ENCODE measurements at places on chromosomes 2 and 18. TPM values are rescaled to one million over a fixed set of nuclear protein-coding genes. Genes with fewer than 3 reads are reported as not detected.

Gene PROM2
- total RNA-seq: 1.1 TPM

Gene MSGN1
- not detected for total RNA-seq

Gene TMEM198
- 1.3 TPM for total RNA-seq

Gene SLC25A12
- 17.5 TPM for total RNA-seq

Gene POTEJ
- not detected for total RNA-seq

Gene LOXL3
- total RNA-seq: 23.6 TPM

Gene ATF2
- total RNA-seq: 40.4 TPM

Data from bronchial smooth muscle cell (primary cell).